Activated CD8-positive, alpha-beta T cell treated with anti-CD3 and anti-CD28 coated beads for 36 hours (primary cell): ENCODE measurements at places on chromosomes 5 and 9.

DNA sequence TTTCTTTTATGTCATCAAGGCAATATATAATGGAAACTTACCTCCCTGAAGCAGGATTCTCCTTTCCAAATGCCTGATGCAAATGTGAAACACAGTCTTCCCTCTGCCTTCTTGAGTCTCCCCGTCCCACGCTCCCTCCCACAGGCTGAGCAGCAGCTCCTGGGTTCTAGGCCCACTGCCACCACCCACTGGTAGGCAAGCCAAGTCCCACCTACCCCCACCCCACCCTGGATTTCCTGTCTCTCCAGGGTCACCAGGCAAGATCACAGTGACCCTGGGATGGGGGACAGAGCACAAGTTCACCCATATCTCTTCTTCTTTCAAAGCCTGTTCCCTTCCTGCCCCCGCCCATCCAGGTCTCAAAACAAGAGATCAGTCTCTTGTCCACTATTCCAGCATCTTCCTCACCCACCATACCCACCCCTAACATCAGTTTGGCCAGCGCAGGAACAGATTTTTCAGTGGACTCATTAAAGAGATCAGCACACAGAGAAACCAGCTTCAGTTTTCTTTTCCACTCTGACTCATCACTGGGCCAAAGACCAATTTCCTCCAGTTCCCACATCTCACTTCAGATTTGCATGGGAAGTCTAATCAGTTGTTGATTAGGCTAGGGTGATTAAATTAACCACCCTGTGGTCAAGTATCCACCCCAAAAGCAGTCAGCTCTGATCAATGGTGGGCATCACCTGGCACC lies 151.5 kb downstream of the ACTL7B start:
- no peak for DNase-seq

DNA sequence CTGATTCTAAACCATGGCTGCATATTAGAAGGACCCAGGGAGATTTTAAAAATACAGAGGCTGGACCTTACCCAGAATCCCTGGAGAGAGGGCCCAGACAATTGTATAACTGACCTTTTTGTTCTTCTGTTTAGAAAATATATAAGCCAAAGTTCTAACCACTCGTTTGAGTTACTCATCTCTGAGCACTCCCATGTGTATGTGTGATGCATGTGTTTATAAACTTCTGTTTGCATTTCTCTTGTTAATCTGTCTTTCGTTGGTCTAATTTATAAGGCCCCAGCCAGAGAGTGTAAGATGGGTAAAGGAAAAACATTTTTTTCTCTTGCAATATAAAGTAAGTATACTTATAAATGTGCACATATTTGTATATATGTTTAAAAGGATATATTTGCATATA lies 443.9 kb downstream of the ZNF608 start:
- no peak for DNase-seq

GRCh38 chr9:103991698-103992097 lies 102.4 kb upstream of the SMC2 start:
- DNase-seq = peak; percentile 1

- no peak for DNase-seq
Measured at GRCh38 chr9:124765439-124765835, 5.7 kb downstream of the NR6A1 start.

DNA sequence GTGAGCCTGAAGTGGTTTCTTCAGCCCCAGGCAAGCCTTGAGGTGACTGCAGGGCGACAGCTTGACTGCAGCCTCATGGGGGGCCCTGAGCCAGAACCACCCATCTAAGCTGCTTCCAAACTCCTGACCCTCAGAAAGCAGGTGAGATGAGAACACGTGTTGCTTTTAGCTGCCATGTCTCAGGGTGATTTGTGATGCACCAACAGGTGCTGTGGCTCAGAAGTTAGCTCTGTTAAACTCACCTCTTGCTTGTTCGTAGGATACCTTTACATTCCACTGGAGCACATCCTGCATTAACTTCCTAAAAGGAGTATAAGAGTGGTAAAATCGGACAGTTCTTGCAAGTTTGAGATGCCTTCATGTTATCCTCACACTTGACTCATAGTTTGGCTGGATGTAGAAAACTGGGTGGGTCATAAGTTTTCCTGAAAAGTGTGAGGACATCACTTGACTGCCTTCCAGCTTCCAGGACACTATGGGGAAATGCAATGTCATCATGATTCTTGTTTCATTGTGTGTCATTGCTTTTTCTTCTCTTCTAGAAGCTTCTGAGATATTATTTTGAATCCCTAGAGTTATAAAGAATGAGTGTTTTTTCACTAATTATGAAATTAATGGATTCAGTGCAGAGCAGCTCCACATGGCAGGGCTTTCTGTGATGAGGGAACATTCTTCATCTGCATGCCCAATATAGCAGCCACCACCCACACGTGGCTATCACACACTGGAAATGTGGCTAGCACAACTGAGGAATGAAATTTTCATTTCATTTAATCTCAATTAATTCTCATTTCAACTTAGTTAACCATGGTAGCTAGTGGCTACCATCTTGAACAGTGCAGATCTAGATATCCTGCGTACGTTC lies 92.3 kb downstream of the HSD17B3 start:
- no peak for DNase-seq

GRCh38 chr5:75886706-75887105 lies 169.5 kb upstream of the POC5 start:
- DNase-seq = no peak

DNA sequence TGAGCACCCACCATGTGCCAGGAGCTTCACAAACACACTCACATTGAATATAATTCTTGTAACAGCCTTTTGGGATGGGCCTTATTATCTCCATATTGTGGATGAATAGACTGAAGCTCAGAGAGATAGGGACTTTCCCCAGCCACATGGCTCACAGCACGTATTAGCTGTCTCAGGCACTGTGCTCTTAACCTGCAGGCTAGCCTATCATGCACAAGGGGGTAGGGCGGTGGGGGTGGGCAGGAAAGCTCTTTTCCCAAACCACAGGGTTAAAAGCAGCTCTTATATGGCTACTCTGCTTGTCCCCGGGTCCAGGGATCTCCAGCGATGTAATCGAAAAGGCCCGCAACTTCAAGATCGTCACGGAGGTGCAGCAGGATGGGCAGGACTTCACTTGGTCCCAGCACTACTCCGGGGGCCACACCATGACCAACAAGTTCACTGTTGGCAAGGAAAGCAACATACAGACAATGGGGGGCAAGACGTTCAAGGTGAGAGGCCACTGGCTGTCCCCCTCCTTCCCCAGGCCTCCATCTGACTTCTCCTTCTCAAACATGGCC lies 2.6 kb downstream of the FABP6 start:
- no peak for DNase-seq
